ENCODE measurements at places on chromosomes 11 and 22.

GRCh38 chr11:17612221-17613188 lies 65.4 kb downstream of the OTOG start:
- DNase-seq = no peak

GRCh38 chr11:17379383-17380180 lies 8.9 kb downstream of the KCNJ11 start:
- DNase-seq = no peak

DNA sequence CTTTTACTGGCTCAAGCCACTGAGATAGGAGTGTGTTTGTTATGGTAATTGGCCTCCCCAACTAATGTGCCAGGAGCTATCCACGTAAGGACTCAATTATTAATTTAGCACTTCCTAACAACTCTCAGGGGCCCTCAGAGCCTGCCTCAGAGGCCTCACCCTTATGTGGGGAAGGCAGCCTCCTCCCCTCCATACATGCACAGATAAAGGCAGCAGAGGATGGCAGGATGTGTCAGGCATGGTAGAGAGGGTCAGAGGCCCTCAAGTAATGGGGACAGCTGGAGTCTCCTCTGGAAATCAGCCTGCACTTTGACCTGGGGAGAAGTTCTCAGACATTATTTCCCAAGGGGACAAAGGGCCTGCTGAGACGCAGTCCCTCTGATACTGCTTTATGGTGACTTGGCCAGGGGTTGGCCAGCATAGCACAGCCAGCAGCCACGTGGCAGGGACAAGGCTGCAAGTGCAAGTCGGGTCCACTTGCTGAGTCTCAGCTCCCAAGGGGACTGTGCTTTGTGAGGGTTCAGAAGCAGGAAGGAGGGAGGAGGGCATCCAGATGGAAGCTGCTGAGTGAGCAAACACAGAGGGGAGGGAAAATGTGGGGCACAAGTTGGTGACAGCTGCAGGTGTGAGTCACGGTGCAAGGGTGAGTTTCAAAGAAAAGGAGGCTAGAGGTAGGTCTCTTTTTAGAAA lies 17.0 kb downstream of the MOGAT2 start:
- no peak for DNase-seq

DNA sequence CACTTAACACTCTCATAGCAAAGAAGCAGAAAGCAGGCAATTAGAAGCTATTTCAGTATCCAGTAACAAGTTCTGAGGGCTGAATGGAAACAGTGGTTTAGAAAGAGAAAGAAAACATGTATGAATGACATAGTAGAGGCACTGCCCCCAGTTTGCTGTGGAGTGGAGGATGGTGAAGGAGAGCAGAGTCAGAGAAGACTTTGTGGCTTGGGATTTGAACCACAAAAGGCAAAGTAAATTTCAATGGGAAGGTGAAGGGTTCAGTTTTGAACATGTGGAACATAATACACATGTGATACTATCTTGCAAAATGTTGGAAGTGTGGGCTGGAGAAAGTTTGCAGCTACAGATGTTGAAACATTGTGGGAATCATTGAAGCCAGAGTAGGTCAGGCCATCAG lies 81.4 kb downstream of the SNX19 start:
- DNase-seq = no peak

- DNase-seq = no peak
These were observed 15.8 kb upstream of the OR51T1 start for GRCh38 chr11:4865855-4866254.

- no peak for DNase-seq
These were observed 25.7 kb downstream of the PDE2A start for GRCh38 chr11:72648384-72649136.

DNA sequence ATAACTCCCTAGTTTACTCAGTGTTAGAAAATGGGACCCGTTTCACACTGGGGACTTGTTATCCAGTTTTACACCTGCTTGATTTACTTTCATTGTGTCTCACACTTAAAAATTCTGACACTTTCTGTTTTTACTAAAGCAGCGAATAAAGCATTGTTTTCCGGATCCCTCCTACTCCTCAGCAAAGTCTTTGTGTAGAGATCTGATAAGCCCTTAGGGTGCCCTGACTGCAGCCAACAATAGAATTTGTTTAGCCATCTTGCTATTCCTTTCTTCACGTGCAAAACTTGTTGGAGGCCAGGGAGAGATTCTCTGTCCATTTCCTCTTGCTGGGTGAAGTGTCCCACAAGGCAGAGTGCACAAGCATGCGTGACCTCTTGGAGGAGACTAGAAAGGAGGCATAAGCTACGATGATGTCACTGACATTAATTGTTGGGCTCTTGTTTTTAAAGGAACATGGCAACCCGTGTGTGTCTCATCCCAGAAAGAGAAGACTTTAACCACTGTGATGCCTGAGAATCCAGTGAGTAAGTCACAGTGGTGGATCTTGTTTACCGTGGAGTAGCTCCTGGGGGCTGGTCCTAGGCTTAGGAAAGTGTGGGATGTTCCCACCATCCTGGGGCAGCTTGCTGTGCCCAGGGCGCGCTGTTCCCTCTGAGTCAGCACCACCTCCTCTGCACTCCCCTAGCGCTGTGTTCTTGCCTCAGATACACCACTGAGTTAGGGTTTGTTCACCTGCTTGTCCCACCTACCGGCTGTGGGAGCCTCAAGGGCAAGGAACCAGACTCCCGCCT lies 27.7 kb downstream of the MICAL2 start:
- no peak for DNase-seq

GRCh38 chr22:19181786-19182471 lies 3.4 kb upstream of the SLC25A1 start:
- DNase-seq = no peak

GRCh38 chr11:124754710-124755109 lies 2.7 kb upstream of the VSIG2 start:
- no peak for DNase-seq

DNA sequence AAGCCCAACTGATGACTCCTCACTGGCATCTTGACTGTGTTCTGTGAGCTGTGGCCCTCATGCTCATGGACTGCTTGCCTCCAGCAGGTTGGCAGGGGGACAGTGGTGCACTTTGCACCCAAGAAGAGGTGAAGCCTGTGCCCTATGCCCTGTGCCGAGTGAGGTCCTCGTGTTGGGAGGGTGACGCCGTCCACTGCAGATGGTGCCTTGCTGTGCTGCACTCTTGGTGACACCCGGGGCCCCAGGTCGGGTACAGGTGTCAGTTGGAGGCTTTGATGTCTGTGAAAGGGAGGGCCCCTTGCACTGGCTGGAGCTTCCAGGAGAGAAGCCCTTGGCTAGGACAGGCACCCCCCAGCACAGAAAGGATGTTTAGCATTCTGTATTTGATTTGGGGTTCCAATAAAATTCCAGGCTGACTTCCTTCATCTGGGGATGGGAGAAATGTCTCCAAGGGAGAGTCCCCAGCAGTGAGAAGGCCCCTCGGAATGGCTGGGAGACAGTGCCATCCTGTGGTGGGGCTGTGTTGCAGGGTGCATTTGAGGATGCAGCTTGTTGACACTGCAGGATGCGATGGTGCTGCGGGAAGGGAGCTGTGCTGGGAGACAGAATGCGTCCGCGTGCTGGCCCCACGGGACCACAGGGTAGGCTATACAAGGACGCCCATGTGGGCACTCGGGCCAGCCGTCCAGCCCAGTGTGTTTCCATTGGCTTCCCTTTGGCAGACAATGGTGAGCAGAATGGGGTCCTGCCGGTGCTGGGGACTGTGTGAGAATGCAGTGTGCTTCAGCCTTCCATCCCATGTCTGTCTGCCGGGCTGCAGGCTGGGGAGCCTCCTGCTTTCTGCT lies 2.5 kb upstream of the ZDHHC8 start:
- no peak for DNase-seq

GRCh38 chr11:93577286-93577685 lies 34.1 kb upstream of the SMCO4 start:
- DNase-seq = no peak

- no peak for DNase-seq
These were observed 17.7 kb upstream of the IL2RB start for GRCh38 chr22:37167176-37167980.

DNA sequence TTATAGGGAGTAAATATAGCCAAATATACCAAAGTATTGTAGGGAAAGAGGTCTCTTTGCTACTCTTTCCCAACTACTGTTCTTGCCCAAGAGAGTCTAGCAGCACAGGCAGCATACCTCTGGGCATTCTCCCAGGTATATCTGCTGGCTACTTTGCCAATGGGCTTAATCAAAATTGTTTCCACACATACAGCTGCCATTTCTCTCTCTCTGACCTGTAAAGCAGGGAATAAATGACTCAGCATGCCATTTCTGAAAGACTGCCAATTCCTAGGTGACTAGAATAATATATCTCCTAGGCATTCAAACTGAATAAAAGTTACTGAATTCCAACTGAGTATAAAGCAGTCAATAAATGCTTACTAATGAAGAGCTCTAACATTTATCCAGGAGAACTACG lies 44.6 kb downstream of the RDX start:
- peak; percentile 1 for DNase-seq

Data from SHP77 (cell line).